Activated CD4-positive, alpha-beta T cell treated with anti-CD3 and anti-CD28 coated beads, Interleukin-2, amount 50 U/mL, for 48 hours (primary cell): ENCODE measurements at places on chromosomes 2 and 18.
A peak's percentile ranks its signal among the peaks of the same experiment; 100 is the strongest.

- no peak for DNase-seq
These were observed 301.9 kb downstream of the RIT2 start for GRCh38 chr18:42813570-42813969.

- no peak for DNase-seq
These were observed 129.1 kb upstream of the CBLN2 start for GRCh38 chr18:72673242-72673641.

DNA sequence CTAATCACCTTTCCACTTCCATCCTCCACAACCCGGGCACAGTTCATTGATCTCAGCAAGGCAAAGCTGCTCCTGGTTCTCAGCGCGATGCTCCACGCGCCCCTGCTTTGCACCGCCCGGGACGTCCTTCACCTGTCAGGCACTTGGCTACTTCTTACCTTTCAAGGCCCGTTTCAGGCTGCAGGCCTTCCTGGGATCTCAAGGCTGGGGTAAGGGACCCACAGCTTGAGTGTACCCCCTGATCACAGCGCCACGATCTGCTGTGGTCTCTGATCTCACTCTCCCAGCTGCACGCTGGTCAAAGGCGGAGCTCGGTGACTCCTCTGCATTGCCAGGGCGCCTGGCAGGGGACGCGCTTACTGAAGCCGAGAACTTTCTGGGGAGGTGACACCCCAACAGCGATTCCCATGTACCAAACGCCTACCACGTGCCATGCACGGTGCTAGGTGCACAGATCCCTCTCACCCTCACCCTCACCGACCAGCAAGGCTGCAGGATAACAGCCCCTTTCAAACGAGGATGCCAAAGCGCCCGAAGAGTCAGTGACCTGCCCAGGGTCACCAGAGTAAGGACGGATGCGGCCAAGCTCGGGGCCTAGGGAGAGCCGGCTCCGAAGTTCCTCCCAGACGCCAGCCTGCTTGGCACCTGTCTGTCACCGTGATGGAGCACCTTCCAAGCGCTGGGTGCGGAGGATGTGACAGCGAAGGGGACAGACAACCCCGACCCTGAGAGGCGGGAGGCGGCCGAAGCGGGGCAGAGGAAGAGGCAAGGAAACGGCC, 818 bp downstream of the ITGB1BP1 start:
- DNase-seq = peak; percentile 65

GRCh38 chr2:164705412-164706167, 84.3 kb upstream of the GRB14 start:
- DNase-seq = no peak

DNA sequence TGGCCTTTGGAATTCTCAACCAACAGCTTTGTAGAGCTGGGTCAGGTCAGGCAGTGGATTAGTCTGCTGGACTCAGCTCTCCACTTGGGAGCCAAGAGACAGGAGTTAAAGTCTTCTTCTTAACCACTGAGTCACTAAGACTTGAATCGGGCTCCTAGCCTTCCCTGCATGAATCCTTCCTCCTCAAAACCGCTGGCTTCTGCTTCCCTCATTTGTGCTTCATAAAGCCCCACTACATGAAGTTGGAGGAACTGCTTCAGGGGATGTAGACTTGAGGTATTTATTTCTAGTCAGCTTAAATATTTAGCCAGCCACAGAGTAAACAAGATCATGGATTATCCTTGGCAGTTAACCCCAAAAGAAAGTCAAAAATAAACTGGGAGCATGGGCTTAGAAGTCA, 536.3 kb upstream of the TNP1 start:
- no peak for DNase-seq

GRCh38 chr2:63051795-63052333, 1.2 kb downstream of the OTX1 start:
- DNase-seq = peak; percentile 8

DNA sequence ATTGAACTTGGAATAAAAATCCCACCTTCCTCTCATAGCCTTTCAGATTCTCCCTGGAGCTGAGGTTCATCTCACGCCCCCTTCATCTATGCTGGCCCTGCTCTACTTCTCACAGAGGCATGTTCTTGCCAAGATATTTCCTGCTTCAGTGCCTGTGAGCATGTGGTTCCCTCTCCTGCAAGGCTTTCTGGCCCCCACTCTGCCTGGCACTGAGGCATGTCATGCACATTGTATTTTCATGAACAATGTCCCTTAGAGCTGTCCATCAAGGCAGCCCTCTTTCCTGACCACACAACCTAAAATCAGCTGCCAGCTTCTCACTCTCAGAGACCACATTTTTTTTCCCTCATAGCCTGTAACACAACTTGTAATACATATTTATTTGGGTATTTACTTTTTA, 18.0 kb upstream of the HK2 start:
- no peak for DNase-seq

- no peak for DNase-seq
These were observed 47.2 kb downstream of the TMEM18 start for GRCh38 chr2:629961-630360.
